SJSA1 (cell line): ENCODE measurements at places on chromosomes 11 and 22.
A peak's percentile ranks its signal among the peaks of the same experiment; 100 is the strongest.

- DNase-seq = no peak
Observed at GRCh38 chr11:45170484-45170883, 24.0 kb downstream of the PRDM11 start.

GRCh38 chr11:8031248-8032115, 44.3 kb downstream of the EIF3F start:
- DNase-seq = no peak

- no peak for DNase-seq
Observed at GRCh38 chr11:73662445-73663157, 16.2 kb downstream of the PLEKHB1 start.

DNA sequence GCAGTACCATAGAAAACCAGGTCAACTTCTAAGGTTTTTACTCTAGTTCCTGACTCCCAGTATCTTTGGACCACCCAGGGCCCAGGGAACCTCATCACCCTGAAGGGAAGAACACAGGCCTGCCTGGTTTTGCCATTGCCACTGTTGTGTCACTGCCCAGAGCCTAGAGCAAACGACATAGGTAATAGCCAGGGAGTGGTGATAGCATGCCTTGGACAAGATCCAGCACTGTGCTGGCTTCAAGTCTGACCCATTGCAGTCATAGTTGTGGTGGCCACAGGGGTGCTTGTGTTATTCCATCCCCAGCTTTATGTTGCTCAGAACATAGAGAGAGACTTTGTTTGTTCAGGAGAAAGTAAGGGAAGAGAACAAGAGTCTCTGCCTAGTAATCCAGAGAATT, 2310.2 kb downstream of the LRRC4C start:
- DNase-seq = no peak

- DNase-seq = no peak
Observed at GRCh38 chr22:32815943-32816342, 14.4 kb downstream of the TIMP3 start.

- DNase-seq = no peak
Observed at GRCh38 chr22:28019360-28019759, 100.3 kb upstream of the PITPNB start.

GRCh38 chr11:79615425-79615824, 174.6 kb upstream of the TENM4 start:
- no peak for DNase-seq

- no peak for DNase-seq
Observed at GRCh38 chr11:117908959-117909610, 20.1 kb downstream of the TMPRSS13 start.

DNA sequence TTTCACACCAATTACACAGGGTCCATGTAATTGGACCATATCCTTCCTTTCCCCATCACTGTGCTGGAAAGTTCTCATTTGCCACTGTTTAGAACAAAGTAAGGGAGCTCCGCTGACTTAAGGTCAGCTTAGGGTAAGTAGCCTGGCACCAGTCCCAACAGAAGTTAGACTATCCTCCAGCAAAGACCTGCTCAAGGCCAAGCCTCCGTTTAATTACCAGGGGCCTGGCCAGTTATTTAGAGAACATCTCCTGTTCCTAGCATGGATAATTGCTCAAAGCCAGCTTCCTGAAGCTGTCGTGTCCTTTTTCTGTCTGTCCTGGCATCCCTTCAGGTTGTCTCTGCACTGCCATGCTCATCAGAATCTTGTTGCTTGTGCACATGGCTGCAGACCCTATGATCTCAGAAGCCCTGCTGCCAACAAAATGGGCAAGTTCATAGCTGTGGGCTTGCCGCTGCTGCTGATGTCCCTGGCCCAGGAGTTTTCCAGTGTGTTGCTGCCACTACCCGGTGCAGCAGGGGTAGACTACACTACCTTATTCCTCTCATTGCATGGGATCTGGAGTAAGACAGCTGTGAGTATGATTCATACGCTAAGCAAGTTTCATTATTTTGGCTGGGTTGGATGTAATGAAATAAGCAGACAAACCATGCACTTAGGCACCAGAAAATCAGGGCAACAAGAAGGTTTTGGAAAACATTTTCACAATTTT, 8.1 kb downstream of the OR8A1 start:
- no peak for DNase-seq

DNA sequence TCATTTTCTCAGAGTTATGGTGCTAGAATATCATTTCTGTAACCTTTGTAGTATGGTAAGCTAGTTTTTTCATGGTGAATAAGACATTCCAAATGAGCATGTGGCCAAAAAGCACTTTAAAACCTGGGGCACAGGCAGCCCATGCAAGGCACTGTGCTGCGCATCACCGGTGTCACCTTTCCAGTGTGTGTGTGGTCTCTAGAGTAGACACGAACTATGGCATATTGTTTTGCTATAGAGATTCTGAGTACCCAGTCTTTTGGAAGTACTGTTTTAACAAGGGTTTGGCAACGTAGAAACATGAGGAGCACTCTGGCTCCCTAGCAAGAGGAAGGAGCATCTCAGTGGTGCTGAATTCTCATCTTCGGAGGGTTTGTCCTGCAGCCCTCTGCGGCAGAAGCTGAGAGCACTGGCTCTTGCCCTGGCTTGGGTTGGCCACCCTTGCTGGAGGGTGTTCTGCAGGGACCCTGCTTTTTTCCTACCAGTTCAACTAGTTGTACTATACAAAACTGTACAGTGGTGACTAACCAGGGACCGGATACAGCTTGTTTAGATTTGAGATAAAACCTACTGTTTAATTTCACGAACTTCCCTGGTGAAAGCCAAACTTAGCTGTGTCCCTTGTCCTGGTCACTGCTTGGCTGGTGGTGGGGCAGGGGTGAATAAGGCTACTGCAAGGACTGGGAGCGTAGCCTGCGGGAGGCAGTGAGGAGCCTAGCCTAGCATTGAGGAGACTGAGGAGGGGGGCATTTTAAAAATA, 135.7 kb downstream of the ATXN10 start:
- DNase-seq = peak; percentile 63

- no peak for DNase-seq
Observed at GRCh38 chr11:91243051-91243450, 981.6 kb upstream of the FAT3 start.

DNA sequence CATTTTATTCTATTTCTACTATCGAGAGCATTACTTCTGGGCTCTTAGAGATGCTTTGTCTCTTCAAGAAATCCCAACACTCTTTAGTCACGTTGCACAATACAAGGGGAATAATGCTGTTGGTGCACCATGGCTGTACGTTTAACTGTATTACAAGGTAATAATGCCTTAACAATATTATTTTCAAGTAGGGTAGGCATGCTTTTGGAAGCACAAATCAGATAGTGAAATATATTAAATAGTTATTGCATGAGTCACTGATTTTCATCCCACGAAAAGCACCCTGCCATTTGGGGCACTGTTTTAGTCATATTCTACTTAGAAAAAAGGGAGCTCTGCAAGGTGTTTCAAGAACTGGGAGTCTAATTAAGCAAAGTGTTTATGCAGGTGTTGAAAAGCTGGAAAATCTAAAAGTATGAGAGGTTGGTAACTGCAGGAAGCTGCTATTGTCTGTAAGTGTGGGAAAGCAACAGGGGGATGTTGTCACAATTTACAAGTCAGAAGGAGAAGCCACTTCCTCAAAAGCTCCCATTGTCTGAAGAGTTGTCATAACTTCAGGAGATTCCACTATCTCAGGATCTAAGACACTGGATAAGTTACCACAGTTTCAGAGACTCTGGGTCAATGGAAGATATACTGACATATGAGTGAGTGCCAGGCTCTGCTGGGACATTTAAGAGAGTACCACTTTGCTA, 218.2 kb downstream of the JRKL start:
- no peak for DNase-seq

DNA sequence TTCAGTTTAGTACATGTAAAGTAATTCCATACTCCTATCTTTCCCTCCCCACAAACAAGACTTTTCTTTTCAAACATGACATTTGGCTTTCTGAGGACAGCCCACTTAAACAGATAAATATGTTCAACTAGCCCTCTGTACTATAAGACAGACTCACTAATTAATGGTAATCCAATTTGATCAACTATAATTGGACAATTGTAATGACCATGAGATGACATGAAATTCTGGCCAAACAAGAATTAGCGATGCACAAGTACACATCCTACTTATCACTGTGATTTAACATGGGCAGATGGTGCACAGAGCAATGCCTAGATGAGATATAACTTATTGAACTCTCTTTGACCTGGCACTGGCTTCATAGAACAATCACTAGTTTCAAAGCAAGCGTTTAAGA, 1033.7 kb upstream of the CCDC90B start:
- no peak for DNase-seq

GRCh38 chr11:19428206-19429002, 187.7 kb upstream of the E2F8 start:
- no peak for DNase-seq

- no peak for DNase-seq
Observed at GRCh38 chr22:34847072-34847471, 218.9 kb upstream of the ISX start.

DNA sequence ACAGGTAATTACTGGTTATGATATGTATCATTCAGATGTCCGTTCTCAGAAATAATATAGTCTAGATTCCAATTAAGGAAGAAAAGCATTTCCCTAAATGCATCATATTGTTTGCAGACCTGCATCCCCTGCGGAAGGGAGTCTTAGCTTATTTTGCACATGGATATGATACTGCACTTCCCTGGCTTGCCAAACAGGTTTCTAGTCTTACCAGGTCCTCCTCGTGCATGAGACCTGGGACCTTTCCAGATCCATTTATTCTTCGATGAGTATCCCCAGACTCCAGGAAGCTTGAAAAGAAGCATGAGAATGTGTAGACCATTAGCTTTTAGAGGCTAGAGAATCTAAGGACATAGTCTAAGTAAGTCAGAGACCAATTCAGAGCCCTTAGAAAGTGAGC, 30.6 kb downstream of the CYB5R2 start:
- DNase-seq = no peak

- no peak for DNase-seq
Observed at GRCh38 chr22:37309211-37310074, 27.1 kb downstream of the CYTH4 start.

DNA sequence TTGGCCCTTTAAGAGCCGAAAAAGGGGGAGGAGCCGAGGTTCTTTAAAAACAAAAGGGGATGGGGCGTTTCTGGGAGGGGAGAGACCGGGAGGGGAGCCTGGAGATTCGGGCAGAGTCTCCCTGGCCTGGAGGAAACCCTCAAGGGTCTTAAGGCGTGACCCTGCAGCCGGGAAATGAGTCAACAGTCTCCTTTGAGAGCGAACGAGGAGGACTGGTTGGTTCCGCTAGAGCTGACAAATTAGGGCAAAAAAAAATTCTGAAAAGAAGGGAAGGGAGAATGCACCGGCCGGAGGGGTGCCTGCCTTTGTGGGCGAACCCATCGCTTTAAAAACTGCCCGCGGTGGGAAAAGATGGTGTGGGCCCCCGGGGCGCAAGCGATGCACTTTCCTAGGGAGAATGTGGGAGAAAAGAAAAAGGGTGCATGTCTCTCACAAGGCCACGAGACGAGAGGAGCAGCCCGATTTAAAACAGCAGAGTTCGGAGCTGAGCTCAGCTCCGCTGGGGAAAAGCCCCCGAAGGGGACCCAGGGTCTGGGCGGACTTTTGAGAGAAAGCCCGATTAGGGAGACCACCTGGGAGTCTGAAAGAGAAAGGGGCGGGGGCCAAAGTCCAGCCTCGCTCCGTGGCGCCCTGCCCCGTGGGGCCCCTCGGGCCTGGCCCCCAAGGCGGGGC, 874 bp downstream of the ZFTA start:
- peak; percentile 87 for DNase-seq

DNA sequence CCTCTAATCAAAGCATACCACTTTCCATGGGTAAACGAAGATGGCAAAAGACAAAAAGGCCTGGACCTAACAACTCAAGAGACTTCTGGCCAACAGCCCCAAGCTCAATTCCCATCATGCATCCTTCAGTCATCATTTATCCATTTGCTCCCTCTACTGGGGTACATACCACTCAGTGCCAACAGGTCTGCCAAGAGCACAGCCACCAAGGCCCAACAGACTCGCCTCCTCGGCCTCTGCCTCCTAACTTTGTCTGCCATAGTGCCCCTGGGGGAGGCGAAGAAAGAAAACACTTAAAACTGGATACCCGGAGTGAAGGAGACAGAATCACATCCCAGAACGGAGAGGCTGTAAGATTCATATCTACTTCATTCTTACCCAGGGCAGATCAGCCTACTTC, 1.1 kb downstream of the HYOU1 start:
- no peak for DNase-seq

- no peak for DNase-seq
Observed at GRCh38 chr11:95736355-95736754, 53.2 kb downstream of the FAM76B start.

GRCh38 chr11:114275280-114275679, 20.9 kb upstream of the NNMT start:
- no peak for DNase-seq

DNA sequence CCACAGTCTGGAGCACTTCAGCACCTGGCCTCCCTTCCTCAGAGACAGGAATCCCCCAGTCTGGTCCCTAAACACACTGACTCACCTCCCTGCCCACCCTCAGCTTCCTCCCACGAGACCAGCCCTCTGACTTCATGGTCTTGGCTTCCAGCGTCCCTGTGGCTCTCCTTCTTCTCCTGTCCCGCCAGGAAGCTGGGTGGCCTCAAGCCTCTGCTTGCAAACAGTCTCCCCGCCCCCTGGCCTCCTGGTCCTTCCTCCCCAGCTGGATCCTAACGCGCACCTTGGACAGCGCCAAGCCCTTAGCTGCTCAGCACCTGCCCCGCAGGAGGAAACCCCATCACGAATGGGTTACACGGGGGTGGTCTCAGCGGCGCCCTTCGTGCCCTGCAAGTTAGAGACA, 4.5 kb downstream of the NCF4 start:
- DNase-seq = no peak

- no peak for DNase-seq
Observed at GRCh38 chr11:68275721-68276507, 4.1 kb upstream of the C11orf24 start.

- DNase-seq = no peak
Observed at GRCh38 chr11:824292-824880, 3.3 kb upstream of the CRACR2B start.

- DNase-seq = peak; percentile 73
Observed at GRCh38 chr22:47094861-47095330, 332.4 kb downstream of the TBC1D22A start.

GRCh38 chr22:25112538-25113253, 87.0 kb upstream of the CRYBB3 start:
- no peak for DNase-seq

DNA sequence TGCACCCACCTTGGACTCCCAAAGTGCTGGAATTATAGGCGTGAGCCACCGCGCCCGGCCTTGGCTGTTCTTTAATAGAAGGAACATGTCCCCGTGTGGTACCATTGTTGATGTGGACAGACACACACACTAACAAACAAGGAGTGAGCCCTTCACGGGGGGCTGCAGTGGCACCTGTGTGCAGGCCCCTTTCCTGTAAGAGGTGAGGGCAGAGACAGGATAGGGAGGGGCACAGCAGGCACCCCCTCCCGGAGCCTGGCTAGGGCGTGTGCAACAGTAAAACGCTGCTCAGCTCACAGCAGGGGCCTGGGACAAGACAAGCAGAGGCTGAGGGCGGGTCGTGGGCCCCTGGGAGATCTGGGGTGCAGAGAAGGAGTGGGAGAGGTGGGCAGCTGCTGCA, 37.8 kb downstream of the GRIK4 start:
- DNase-seq = no peak

- DNase-seq = no peak
Observed at GRCh38 chr11:69666752-69667536, 8.2 kb downstream of the LTO1 start.
